ENCODE measurements at places on chromosomes 11 and 22. TPM values are rescaled to one million over a fixed set of nuclear protein-coding genes. Genes with fewer than 3 reads are reported as not detected.

DNA sequence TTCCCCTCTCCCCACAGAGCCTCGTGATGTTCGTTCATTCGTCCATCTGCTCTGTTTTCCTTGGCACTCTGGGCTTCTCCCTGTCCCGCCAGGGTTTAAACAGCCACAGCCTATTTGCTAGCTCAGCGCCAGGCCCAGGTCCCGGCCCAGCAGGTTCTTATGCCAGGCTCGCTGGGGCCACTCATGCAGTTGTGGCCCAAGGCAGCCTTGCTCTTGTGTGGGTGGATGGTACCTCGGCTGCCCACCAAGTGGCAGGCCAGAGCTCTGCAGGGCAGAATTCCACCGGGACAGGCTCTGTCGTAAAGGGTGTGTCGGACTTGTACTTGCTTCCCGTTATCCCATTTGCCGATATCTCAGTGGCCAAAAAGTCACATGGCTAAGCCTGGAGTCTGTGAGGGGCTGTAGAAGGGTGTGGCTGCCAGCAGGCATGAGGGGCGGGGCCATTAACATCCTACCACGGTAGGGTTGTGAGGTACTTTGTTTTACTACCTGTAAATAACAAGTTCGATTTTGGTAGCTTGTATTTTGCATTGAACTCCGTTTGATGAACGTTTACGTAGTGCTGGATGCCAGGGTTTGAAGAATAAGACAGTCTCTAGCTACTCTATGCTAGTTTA, 7.9 kb downstream of the FAM118A start:
- ATAC-seq = peak; percentile 58

DNA sequence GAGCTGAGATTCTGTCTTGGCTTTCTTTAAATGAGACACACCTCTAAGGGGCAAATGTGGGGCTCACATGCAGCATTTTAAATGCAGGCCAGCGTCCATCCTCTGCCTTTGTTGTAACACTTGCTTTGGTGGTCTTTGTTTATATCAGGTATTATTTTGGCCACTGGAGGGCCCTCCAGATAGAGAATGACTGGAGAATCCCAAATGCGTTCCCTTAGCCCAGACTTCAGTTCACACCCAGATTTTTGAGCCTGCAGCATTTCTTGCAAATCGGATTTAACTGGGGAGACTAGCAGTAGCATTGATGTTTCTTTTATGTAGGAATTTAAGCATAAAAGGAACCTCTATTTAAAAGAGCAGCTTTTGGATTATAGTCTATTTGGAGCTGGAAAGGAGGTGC, 200.2 kb upstream of the SORL1-AS1 start:
- no peak for ATAC-seq

- ATAC-seq = no peak
These were observed 309.3 kb downstream of the CASP12 start for GRCh38 chr11:104588970-104589369.

DNA sequence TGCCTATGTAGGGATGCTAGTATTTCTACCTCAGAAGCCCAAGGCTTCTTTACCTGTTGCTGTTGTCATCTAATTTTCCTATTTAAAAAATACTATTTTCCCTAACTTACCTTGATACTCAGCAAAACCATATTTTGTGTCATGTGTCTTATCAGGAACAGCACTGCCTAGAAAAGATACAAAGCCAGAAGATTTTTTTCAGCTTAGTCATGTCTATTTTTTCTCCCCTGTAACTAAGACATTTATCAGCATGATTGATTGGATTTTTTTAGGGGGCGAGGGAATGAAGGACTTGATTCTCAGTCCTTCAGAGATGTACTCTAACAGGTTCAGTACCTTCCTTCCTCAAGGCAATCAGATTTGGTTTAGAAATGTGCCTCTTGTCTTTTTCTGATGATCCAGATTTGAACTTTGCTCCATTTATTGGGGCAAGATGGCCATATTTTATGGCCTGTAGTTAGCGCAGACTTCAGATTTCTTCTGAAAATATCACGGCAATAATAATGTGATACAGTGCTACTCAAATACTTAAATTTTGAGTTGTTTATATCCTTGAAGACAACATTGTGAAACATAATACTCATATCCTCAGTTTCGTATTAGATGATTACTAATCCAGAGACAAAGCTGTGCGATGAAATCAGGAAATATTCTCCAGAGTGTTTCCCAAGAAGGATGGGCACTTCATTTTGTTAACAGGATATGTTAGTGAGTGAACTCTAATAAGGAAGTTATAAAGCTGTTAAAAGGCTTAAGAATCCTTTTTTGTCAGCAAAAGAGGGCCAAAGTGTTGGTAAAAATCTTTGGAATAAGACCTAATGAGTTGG, 3.8 kb upstream of the PIK3IP1 start:
- ATAC-seq = no peak

DNA sequence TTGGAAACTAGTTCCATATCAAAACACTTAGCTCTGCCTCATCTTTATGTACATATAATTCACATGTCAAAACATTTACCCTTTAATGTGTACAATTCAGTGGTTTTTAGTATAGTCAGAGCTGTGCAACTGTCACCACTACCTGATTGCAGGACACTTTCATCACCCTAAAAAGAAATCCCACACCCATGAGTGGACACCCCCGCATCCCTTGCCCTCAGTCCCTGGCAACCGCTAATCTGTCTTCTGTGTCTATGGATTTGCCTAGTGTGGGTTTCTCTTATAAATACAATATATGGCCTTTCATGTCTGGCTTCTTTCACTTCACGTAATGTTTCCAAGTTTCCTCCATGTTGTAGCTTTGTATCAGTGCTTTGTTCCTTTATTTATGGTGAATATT, 8.6 kb upstream of the EMID1 start:
- peak; percentile 71 for ATAC-seq

GRCh38 chr11:65292890-65293289, 21.8 kb upstream of the CDC42EP2 start:
- ATAC-seq = no peak

DNA sequence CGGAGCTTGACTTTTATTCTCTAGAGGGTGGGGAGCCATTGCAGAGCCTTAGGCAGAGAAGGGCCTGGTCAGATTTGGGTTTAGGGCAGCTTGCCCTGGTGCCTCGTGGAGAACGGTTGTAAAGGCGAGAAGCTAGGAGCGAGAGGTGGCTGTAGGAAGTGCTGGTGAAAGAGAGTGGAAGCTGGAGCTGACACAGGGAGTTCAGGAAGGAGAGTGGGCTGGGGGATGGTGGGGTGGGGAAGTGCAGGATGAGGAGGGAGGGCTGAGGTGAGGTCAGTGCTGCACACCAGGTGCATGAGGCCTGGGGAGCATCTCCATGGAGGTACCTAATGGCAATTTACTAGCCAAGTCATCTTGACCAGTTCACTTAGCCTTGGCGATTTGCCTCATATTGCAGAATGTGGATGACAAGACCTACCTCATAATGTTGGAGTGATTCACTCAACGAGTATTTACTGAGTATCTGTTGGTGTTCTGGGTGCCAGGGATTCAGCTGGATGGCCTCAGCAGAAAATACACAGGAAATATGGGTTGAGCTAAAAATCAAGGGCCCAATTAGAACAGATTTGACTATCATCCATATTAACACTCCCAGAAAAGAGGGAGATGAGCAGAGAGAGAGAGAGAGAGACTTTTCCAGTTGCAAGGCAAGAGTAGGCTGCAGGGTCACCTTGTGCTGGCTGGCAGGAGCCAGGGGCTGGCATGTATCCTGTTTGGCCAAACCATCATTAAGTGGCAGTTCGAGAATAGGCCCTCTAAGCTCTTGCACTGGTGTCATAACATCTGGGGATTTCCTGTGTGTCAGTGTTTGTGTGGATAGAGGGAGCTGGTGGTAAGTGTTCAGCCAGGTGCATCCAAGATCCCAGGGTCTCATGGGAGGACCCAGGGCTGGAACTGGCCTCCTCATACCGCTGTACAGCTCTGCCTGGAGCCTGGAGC, 44.4 kb upstream of the CLDN5 start:
- ATAC-seq = no peak

GRCh38 chr11:45365961-45366618, 79.9 kb upstream of the SYT13 start:
- ATAC-seq = no peak

XKR3 gene
- total RNA-seq = not detected

BIRC3 gene
- 0.06 TPM for total RNA-seq

DCHS1 gene
- 45.4 TPM for total RNA-seq

Measured in motor neuron (in vitro differentiated cells).